ENCODE measurements at places on chromosomes 13 and 19.

DNA sequence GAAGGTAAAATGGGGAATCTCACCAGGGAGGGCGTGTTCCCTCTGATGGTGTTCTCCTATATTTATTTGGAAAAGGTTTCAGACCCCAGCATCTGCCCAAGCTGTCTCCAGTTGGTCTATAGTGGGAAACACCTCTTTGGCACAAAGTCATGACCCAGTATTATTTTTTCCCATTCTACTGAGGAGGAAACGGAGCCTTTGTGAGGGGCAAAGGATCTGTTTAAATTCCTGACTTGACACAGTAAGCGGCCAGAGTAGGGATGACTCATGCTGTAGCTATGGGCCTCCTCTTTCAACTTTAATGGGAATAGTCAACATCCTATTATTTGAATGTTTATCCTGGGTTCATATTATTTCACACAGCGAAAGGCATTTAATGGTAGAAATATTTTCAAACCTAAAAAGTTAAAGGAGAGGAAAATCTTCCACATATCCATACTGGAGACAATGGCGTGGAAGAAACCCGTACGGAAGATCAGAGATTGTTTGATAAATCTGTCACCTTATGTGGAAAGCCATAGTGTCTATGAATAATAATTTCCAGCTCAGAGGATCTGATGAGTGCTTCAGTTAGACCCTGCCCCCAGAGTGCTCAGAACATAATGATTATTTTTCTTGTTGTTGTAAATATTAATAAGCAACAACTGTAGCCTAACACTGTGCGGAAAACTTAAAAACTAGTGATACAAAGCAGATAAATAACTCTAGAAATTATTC, 126.0 kb downstream of the FOXO1 start:
- peak; percentile 13 for DNase-seq

GRCh38 chr13:21967871-21968270, 297.0 kb downstream of the FGF9 start:
- no peak for DNase-seq

- no peak for DNase-seq
Observed at GRCh38 chr19:29119590-29119989, 93.4 kb downstream of the UQCRFS1 start.

DNA sequence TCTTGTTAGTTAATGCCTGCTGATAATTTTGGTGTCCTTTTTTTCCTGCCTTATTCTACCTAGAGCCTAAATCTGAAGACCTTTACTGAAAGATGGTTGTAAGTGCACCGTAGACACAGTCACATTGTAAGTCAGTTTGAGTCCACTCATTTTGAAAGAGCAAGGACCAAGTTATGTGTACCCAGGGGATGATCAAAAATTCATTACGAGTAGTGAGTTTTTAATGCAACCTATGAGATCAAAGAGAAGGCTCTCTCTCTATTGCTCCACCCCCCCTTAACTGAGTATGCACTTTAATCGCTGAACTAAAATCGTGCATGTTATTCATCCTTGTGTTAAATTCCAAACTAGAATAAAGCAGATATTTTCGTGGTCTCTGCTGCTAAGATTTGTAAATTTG, 1.8 kb downstream of the RAP2A start:
- DNase-seq = no peak

GRCh38 chr13:35780613-35781012, 304.1 kb upstream of the MAB21L1 start:
- no peak for DNase-seq

- no peak for DNase-seq
Observed at GRCh38 chr19:51440846-51441409, 17.3 kb downstream of the SIGLEC8 start.

GRCh38 chr13:113744197-113745000, 14.6 kb upstream of the TMEM255B start:
- DNase-seq = no peak

DNA sequence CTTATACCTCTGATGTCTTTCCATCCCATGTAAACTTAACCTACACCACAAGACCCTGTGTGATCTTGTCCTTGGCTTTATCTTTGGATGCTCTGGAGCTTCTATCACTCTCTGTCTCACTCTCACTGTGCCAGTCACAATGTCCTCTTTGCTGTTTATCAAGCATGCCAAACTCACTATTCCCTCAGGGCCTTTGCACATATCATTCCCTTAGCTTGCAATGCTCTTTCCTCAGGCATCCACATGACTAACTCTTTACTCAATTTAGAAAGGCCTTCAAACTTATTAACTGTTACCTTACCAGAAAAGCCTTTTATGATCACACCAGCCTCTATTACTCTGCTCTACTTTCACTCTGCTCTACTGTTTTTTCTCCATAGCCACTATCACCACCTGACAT, 354.1 kb downstream of the RFC3 start:
- no peak for DNase-seq

- no peak for DNase-seq
Observed at GRCh38 chr19:38537071-38537936, 80.4 kb downstream of the MAP4K1 start.

DNA sequence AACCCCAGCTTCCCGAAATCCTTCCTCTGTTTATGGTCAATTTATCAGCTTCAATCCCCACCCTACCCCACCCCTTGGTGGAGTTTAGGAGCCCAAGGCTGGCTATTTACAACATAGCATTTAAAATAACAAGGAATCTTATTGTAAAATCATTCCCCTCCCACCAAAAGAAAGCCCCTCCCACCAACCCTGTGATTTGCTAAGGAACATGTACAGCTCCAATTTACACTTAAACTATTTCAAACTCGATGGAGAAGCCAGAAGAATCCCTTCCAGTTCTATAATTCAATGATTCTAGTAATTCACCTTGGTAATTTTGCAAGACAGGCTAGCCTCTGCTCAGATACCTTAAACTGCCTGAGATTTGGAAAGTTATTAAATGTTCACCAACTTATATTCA, 3.0 kb downstream of the LATS2 start:
- DNase-seq = no peak

GRCh38 chr19:50599427-50599826, 31.2 kb upstream of the LRRC4B start:
- DNase-seq = no peak

DNA sequence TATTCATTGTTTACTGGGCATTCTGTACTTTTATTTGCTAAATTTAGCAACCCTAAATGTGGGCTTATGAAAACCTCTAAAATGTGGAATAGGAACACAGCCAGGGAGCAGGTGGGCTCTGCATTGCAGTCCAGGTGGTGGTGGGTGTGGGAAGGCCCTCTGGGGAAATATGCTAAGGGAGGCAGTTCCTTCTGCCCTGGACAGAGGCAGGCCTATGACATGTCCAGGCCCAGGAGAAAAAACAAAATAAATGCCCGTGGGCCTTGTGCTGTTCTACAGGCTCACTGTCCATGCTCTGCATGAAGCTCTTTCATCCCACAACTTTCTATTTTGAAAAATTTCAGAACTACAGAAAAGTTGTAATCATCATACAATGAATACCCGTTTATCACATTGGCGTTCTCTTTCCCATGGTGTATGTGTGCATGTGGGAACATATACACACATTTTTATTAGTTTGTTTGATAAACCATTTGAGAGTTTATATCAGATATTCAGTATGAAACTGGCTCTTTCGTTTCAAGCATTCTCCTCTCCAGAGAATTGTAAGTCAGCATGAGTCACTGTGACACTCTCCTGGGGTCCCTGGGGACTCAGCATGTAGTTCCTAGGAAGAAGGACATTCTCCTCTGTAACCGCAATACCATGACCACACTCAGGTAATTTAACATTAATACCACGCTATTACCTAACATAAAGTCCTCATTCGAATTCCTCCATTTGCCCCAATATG, 505.3 kb downstream of the COG6 start:
- no peak for DNase-seq

DNA sequence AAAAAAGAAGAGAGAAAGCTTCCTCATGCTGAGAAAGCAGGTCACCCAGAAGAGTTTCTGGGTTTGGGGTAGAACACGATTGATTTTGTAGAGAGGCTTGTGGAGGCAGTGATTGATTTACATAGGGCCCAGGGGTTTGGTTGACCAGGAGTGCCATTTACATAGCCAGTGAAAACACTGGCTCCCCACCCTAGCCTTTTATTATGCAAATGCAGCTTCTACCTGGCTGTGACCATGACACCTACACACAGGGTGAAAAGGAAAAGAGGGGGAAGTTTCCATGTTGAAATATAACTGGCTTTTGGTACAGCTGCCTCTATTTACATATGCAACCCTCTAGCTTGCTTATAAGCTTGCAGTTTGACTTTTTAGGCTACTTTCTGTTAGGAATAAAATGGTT, 62.0 kb downstream of the ZNF100 start:
- DNase-seq = no peak

- no peak for DNase-seq
Observed at GRCh38 chr19:47027586-47028088, 8.0 kb downstream of the NPAS1 start.

DNA sequence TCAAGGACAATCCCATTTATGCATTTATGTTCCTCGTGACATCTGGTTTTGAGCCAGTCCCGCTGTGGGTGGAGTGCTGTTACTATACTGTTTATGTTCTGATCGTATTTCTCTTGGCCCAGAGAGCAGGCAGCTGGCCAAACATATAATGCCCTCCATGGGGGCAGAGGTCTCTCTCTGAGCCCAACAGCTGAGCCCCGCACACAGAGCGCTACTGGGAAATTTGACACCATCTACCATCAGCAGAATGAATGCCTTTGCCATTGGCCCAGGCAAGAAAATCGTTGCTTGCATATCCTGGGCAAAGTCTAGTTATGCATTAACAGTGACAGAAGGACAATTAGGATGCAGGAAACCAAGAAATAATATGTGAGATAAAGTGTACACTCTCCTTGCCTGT, 126.8 kb upstream of the CACNA1A start:
- DNase-seq = no peak

DNA sequence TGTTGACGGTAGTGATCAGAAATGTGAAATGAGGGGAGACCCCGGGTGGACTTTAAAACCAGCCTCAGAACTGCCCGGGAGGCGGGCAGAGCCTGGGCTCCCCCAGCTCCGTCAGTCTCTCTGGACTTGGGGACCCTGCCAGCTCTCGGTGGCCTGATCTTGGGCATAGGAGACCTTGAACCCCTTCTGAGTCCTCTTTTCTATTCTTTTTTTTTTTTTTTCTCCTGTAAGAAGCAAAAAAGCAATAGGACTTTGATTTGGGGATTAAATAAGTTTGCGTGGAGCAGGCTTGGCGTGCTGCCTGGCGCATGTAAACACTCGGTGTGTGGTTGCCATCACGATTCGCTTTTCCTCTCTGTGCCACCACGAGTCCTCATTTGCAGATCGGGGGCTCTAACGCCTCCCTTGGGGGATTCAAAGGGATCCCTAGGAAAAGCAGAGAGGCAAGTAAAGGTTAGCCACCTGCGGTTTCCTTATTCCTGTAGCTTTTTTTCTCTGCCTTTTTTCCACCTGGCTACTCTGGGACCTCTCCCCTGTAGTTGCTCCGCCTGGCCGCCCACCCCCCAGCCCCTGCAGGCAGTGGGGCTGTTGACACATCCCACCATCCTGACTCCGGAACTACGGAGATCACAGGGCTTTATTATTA, 1.3 kb downstream of the SAFB start:
- DNase-seq = no peak

DNA sequence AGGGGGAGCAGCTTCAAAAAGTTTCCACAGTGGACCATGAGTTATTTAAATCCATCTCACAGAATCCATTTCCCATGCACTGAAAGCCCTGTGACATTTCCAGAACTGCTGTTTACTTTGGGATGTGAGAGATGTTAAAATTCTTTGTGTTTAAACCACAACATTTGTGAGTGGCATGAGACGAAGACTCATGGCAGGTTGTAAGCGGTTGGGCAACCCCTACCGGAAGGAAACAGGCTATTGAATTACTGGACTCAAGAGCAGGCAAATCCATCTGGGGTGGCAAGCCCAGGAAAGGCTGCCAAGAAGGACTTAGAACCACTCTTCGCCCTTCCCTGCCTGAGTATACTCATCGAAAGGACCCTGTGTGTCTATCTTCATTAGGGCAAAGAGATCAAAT, 22.3 kb upstream of the CLDN10 start:
- peak; percentile 43 for DNase-seq

DNA sequence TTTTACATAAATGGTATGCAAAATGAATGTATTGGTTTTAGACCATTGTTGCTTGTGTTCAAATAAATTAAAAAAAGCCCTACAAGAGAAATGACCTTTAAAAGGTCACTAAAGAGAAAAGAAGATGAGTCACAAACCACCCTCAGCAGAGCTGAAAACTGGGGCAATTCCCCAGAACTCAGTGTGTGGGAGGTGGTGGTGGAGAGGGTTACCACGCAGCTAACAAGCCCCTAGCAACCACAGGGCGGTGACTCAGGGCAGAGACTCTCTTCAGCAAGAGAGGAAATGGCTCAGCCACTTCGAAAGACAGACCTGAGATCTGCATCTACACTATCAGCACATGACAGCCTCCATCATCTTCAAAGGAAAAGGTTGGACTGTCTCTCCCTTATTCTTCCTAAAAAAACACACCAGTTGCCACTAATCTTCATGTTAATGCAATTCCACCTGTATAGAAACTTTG, 29.4 kb upstream of the NDFIP2 start:
- DNase-seq = no peak

DNA sequence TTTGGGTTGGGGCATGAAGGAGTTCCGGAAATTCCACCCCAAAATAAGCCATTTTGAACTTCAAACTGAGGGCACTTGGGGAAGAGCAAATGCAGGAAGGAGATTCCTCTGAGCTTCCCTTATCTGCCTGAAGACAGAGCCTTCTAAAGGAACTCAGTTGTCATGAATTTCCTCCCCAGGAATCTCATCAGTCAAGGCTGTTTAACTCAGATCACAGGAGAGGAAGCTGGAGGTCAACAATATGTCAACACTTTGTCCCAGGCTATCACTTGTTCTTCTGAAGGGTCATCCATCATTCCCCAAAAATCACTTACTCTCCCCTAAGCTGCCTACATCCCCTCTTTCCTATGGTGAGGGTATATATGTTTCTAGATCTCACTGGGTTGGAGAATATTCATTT, 26.0 kb upstream of the CHST8 start:
- no peak for DNase-seq

DNA sequence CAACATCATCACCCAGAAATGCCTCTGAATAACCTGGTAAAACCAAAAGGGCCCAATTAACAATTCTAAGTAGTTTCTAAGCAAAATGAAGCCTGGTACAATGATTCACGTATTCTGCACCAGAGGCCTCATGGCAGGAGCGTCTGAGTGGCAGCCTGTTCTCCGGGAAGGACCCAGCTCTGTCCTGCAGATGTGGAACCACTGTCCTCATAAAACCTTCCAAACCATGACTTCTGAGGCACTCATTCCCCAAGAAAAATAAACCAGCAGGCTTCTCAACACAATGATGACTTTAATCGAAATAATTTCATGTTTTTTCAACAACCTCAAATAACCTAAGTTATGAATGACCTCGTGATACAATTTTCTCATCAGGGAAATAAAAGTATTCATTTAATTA, 89.9 kb downstream of the STK24 start:
- DNase-seq = no peak

DNA sequence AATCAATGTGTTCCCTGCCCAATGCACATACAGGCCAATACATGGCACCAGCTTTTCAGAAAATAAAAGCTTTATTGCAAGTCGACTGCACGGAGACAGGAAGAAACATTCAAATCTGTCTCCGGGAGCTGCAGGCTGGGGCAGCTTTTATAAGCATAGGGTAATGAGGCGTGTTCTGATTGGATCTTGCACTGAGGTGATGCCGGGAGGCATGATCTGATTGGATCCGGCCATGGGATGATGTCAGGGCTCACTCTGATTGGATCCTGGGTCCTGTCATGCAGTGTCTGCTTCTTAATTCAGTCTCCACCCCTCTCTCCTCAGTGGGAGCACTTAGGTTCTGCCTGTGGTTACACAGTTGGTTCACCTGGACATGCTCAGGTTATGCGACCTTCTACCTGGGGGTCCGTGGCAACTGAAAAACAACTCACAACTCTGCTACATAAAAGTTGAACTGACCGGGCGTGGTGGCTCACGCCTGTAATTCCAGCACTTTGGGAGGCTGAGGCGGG, 11.8 kb upstream of the FBN3 start:
- DNase-seq = no peak

All from NCI-H460 (cell line).